ENCODE measurements at places on chromosomes 7 and 10. TPM values are rescaled to one million over a fixed set of nuclear protein-coding genes. Genes with fewer than 3 reads are reported as not detected.

The CDNF gene
- 2.6 TPM for polyA plus RNA-seq

The AGAP4 gene
- 28.7 TPM for polyA plus RNA-seq

The IRF5 gene
- 7.3 TPM for polyA plus RNA-seq

The ANXA8 gene
- not detected for polyA plus RNA-seq

The GOT1 gene
- 89.2 TPM for polyA plus RNA-seq

The PIK3AP1 gene
- 5.2 TPM for polyA plus RNA-seq

The NSUN6 gene
- 22.1 TPM for polyA plus RNA-seq

The AKR1B1 gene
- polyA plus RNA-seq, result 105 TPM

The GATA3 gene
- 119 TPM for polyA plus RNA-seq

The RALA gene
- 72.5 TPM for polyA plus RNA-seq

The HIBADH gene
- polyA plus RNA-seq, result 103 TPM

The IDI2 gene
- not detected for polyA plus RNA-seq

The HOXA10 gene
- 166 TPM for polyA plus RNA-seq

The MOGAT3 gene
- polyA plus RNA-seq, result 0.87 TPM

The AASS gene
- 49.5 TPM for polyA plus RNA-seq

The AKR1C8 gene
- polyA plus RNA-seq, result 0.25 TPM

The PILRA gene
- 4.4 TPM for polyA plus RNA-seq

The DIP2C gene
- polyA plus RNA-seq, result 22.4 TPM

The OLAH gene
- 0.60 TPM for polyA plus RNA-seq

The CTAGE6 gene
- polyA plus RNA-seq, result not detected

The HYAL4 gene
- 0.23 TPM for polyA plus RNA-seq

The CRTAC1 gene
- polyA plus RNA-seq, result 46.4 TPM

The FKBP9 gene
- 153 TPM for polyA plus RNA-seq

The SLIT1 gene
- 5.4 TPM for polyA plus RNA-seq

The VWDE gene
- polyA plus RNA-seq, result 3.8 TPM

The CELF2 gene
- polyA plus RNA-seq, result 12.4 TPM

The STOX1 gene
- polyA plus RNA-seq, result 11.8 TPM

The BTBD16 gene
- 1.8 TPM for polyA plus RNA-seq

The AKR1C2 gene
- polyA plus RNA-seq, result 11.4 TPM

The PHKG1 gene
- polyA plus RNA-seq, result 0.98 TPM

The FFAR4 gene
- polyA plus RNA-seq, result not detected

The C10orf90 gene
- 0.72 TPM for polyA plus RNA-seq
